ENCODE measurements at places on chromosomes 3 and 15. TPM values are rescaled to one million over a fixed set of nuclear protein-coding genes. Genes with fewer than 3 reads are reported as not detected.

SPINT1 gene
- 80.3 TPM for total RNA-seq

DNA sequence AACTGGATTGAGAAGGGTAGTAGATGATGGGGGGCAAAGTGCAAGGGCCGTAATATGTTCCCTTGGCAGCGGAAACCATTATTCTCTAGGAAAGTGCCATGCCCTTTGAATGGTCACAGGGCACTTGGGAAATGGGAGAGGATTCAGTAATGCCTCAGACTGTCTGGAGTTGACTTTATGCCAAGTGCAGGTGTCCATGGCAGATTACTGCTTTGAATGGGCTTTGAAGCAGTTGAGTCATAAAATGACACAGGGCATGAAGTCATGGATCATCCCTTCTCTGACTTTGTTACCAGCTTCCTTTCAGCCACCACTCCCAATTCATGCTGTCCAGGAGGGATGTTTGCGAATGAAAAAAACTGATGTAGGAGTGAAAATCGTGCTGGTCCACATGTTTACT, 20.1 kb downstream of the AADACL2 start:
- no peak for DNase-seq

DNA sequence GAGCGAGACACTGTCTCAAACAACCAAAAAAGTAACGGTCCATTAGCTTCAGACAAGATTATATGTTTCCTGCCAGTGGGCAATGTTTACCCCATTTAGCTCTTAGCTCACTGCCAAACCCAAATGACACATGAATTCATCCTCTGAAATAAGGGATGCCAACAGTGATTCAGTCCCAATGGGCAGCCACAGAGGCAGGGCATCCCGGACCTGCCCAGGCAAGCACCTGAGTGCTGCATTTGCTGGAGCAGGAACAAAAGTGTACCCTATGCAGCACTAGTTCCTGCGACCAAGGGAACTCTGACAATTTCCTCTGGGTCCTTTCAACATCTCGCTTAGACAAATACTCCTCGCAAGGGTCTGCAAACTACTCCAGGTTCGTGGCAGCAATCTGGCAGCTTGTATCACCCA, 8.0 kb downstream of the IP6K2 start:
- no peak for DNase-seq

- DNase-seq: no peak
Observed at GRCh38 chr15:36960179-36960946, 140.0 kb downstream of the MEIS2 start.

- DNase-seq: no peak
Observed at GRCh38 chr3:176814285-176814684, 383.0 kb downstream of the TBL1XR1 start.

- DNase-seq: no peak
Observed at GRCh38 chr3:9345041-9345440, 17.8 kb upstream of the THUMPD3 start.

- no peak for DNase-seq
Observed at GRCh38 chr3:183306798-183307671, 54.0 kb downstream of the B3GNT5 start.

Measured in vagina (tissue), 2 donors.